ENCODE measurements at places on chromosomes 12 and 14. TPM values are rescaled to one million over a fixed set of nuclear protein-coding genes. Genes with fewer than 3 reads are reported as not detected.

- no peaks in the 10 kb centered on the region for H3K36me3 ChIP-seq
- DNase-seq: no peak
Observed at GRCh38 chr14:104558231-104559027, 21.1 kb upstream of the C14orf180 start.

AKAP3 gene
- 0.63 TPM for total RNA-seq

DNA sequence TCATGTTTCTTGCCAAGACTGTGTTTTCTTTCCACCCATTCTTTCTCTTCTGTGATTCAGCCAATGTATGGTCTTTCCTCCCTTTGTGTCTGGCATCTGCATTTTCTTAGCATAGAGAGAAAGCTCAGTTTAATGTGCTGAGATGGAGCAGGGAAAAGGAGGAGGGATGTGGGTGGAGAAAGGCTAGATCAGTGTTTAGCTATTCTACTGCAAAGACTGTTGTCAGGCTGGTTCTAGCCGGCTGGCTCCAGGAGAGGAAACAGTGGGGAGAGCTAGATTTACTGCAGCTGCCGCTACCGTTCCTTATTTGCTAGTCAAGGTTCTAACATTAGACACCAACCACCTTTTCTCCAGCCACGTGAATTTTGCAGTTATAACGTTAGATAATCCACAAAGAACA, 5.2 kb upstream of the RIMKLB start:
- H3K27ac ChIP-seq: peak overlapping the region; percentile 74
- no peak overlapping the region for H3K4me3 ChIP-seq

- no peak overlapping the region for H3K4me3 ChIP-seq
- H3K27me3 ChIP-seq: no peaks in the 10 kb centered on the region
- H3K36me3 ChIP-seq: no peaks in the 10 kb centered on the region
- no peak for DNase-seq
Observed at GRCh38 chr12:122064780-122065588, 13.6 kb upstream of the MLXIP start.

DNA sequence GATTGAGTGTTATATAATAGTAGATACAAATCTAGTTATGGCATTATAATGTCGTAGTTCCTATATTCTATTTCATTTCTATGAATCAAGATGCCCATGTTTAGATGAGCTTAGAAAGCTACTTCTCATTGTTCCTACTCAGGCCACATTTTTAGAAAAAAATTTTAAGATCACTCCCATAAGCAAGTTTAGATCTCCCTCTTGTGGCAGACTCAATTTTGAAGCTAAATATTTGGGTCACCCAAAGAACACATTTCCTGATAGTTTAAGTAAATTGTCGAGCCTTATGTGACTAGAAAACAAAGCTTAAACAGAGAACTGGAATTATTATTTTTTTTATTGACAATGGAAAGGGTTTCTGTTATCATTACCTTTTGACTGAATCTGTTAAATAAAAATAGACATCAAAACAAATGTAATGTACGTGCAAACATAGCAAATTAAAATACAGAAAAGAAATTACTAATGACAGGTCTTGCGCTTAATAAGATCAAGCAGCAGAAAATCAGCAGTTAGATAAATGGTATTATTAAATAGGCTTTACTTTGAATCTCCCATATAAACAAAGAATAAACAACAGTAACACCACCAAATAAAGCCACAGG, 180.2 kb downstream of the ACSS3 start:
- no peak overlapping the region for H3K27ac ChIP-seq
- H3K4me3 ChIP-seq: no peak overlapping the region
- no peaks in the 10 kb centered on the region for H3K27me3 ChIP-seq
- H3K36me3 ChIP-seq: peaks cover 6% of the 10 kb centered on the region
- no peaks in the 10 kb centered on the region for H3K4me1 ChIP-seq

DNA sequence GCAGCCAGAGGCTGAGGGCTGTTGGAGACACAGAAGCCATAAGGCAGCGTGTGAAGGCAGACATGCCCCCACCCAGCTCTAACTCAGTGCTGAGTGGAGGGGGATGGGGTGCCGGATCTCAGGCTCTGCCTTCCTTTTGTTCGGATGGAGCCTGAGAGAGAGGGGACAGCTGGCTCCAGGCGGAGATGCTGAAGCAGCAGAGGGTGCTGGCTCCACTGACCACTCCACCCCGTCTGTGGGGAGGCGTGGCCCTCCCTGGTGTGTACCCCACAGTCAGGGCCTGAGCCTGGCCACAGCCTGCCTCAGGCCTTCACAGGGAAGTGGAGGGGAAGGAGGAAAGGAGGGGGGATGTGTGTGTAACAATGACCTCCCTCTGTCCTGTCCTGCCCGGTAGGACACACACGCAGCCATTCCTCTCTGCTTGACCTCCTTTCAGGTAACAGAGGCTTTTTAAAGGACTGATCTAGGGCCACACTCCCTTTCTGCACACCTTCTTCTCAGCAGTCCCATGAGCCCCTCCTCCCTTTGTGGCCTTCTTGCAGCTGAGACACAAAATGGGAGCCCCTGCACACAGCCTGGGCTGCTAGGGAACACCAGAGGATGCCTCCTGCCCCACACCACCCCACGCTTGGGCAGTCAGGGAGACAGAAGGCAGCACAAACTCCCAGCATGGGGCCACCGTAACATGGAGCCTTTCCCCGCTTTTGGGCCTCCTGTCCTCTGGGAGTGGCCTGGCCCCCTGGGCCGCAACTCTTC, 9.6 kb upstream of the ENDOU start:
- peaks cover 62% of the 10 kb centered on the region for H3K4me1 ChIP-seq
- no peak overlapping the region for H3K4me3 ChIP-seq
- H3K36me3 ChIP-seq: no peaks in the 10 kb centered on the region
- H3K27ac ChIP-seq: peak overlapping the region; percentile 86
- H3K27me3 ChIP-seq: no peaks in the 10 kb centered on the region

GRCh38 chr12:31301311-31301710, 24.6 kb downstream of the SINHCAF start:
- H3K4me3 ChIP-seq: no peak overlapping the region
- no peaks in the 10 kb centered on the region for H3K27me3 ChIP-seq
- peaks cover 19% of the 10 kb centered on the region for H3K36me3 ChIP-seq
- no peak overlapping the region for H3K27ac ChIP-seq
- H3K4me1 ChIP-seq: no peaks in the 10 kb centered on the region

KITLG gene
- 71.7 TPM for total RNA-seq

DNA sequence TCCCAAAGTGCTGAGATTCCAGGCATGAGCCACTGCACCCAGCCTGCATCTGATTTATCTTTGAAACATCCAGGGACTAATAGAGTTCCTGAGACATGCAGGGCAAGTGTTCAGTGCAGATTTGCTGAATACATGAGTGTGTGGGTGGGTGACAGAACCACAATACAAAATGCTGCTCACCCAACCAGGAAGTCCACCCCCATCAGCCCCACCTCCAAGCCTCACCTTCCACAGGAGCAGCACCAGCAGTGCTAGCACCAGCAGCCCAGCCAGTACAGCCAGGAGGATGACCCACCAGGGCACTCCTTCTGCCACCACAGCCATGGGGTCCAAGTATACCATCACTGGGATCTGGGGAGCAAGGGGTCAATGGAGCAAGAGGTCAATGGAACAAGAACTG, 20.0 kb downstream of the ITGA7 start:
- H3K27me3 ChIP-seq: no peaks in the 10 kb centered on the region
- no peaks in the 10 kb centered on the region for H3K4me1 ChIP-seq
- no peak for DNase-seq
- peaks cover 60% of the 10 kb centered on the region for H3K36me3 ChIP-seq

- no peaks in the 10 kb centered on the region for H3K4me1 ChIP-seq
- H3K4me3 ChIP-seq: no peak overlapping the region
- no peak for DNase-seq
- H3K27ac ChIP-seq: no peak overlapping the region
- no peaks in the 10 kb centered on the region for H3K36me3 ChIP-seq
Observed at GRCh38 chr12:46103559-46104383, 113.4 kb upstream of the SCAF11 start.
